ENCODE measurements at places on chromosomes 16 and 17.

DNA sequence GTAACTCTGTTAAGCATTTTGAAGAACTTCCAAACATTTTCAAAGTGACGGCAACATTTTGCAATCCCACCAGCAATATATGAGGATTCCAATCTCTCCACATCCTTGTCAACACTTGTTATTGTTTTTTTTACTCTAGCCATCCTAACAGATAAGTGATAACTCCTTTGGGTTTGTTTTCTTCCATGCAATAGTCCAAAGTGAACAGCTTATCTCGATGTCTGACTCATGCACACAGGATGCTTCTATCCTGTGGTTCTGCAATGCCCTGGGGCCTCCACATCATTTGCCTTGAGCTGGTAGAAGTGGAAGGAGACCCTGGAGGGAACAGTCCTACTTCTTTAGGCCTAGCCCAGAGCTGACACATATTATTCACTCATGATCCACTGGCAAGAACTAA, 13.0 kb downstream of the TLE7 start:
- no peak for DNase-seq

DNA sequence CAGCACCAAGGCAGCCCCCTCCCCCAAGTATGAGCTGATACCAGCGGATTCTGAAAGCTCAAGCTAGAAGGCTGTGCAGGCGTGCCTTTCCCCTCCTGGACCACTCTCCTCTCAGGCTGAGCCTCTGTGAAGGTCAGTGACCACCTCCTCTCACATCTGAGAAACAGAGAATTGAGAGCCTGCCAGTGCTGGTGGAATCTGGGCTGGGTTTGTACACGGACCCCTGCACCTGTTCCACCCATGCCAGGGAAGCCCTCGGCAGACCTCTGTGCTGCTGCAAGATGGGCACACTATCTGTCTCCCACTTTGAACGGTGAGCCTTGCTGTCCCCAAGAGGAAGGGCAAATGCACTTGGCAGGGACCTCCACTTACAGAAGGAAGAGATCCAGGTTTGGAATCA, 54.7 kb upstream of the SDK2 start:
- no peak for DNase-seq

GRCh38 chr17:80956321-80957190, 35.1 kb upstream of the CHMP6 start:
- DNase-seq = no peak

DNA sequence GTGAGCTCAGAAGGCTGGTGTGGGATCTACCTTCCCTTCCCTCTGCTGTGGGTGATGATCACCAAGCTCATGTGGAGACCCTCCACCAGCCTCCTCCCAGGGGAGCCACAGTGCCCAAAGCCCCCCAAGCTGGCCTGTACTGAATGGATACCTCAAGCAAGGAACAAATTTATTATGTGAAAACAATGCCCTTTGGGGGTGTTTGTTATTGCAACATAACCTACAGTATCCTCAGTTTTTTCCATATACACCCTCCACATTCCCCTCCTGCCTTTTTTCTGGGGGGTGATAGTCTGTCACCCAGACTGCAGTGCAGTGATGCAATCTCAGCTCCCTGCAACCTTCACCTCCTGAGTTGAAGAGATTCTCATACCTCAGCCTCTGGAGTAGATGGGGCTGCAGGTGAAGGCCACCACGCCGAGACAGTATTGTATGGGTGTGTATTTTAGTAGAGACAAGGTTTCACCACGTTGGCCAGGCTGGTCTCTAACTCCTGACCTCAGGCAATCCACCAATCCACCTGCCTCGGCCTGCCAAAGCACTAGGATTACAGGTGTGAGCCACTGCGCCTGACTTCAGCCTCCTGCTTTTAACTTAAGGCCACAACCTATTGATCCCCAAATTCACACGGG, 215.9 kb downstream of the CPPED1 start:
- DNase-seq = no peak

GRCh38 chr16:35733971-35734702, 2274.7 kb downstream of the TP53TG3F start:
- no peak for DNase-seq

DNA sequence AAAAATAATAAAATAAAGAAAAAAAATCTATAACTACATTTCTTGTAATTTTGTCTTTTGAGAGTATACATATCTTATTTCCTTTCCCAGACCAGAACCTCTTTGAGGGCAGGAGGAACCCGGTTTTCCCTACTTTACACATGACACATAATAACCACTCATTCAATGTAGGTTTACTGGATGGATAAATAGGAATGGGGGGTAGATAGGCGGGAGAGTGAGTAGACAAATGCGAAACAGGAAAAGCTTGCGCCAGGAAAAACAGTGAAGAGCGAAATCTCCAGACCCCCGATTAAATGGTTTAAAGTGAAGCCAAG, 515 bp upstream of the GOSR2 start:
- DNase-seq = no peak

DNA sequence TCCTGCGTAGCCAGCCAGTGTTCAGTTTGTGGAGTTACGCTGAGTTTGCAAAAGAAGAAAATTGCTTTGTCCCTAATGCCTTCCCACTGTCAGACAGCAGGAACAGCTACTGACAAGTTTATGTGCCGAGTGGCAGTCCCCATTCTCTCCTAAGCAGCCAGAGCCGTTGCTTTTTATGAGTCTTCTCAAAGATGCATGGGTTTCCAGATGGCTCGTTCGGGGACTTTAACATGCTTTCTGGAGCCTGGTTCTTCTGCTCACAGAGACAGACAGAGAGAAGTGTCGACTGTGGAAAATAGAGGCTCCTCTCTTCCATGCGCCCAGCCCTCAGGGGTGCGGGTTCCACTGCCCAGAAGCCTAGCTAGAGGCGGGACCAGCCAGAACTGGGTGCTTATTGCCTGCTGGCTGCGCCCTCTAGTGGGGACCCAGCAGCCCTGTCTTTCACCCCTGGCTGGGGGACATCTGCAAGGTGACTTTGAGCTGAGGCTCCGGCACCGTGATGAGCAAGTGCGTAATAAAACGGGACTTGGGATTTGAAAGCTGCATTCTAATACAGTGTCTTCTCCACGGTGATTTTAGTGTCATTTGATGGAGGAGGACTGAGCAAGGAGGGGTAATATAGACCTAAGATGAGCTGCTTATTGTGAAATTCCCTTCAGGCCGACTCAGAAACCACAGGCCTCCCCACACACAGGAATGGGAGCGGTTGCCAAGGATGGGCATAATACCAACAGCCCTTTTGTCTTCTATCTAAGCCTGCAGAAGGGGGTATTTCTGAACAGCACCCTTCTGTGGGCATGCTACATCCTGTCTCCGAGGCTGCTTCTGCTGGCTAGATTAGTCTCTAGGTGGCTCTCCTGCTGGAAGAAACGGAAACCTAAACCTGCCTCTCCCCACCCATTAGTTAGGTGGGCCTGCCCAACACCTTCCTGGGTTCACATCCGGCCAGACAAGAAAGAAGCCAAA, 73.1 kb downstream of the CCDC182 start:
- no peak for DNase-seq

DNA sequence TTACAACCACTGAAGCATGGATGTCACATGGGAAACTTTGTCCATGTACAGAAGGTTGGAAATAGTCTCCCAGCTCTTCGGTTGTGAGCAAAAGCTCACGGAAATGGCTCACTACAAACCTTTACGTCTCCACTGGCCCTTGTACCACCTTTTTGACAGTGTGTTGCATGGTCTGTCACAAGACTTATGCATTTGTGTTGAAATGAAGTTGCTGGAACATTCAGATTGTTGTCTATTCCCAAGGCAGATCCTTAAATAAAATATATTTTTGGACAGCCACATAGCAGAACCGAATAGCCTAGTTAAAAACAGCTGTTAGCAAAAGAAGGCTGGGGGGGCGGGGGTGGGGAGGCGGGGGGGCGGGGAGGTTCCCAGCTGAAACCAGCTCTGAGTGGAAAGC, 39.2 kb downstream of the KNOP1 start:
- DNase-seq = no peak

GRCh38 chr17:17484451-17484899, 7.7 kb downstream of the MED9 start:
- no peak for DNase-seq

DNA sequence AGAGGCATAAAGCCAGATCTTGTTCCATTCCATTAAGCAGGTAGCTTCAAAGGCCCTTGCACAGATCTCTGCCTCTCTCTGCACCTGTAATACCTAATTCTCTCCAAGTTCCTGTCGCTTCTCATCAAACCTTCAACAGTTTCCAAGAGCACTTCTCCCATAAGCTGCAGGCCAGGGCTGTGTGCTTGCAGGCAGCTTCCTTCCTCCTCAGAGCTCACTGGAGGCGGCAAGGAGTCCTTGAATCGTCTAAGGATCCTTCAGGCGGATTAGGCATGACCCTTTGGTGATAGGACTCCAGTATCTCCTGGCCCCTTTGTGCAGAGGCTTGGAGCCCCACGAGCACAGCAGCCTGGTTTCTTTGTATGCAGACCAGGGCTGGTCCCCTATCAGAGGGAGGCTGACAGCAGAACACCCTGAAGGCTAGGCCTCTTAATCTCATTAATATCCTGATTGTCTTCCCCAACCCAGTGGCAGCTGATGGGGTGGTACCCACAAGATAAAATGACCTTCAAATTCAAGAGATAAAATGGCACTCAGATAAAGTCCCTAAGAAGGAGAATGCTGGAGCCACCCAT, 19.8 kb downstream of the HNF1B start:
- no peak for DNase-seq

GRCh38 chr16:86044241-86044671, 145.3 kb downstream of the IRF8 start:
- no peak for DNase-seq

GRCh38 chr16:75485230-75486013, 9.8 kb downstream of the CHST6 start:
- DNase-seq = no peak

DNA sequence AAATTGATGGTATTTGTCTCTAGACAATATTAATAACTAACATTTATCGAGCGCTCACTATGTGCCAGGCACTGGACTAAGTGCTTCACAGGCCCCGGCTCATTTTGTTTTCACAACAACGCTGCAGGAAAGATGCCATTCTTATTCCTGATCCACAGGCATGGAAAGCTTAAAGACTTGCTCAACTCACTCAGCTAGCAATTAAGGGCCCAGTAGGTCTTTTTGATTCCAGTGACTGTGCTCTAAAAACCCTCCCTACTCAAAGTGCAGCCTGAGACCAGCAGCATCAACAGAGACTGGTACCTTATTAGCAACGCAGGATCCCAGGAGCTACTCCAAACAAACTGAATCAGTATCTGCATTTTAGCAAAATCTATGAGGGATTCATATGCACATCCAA, 35.3 kb downstream of the CUEDC1 start:
- DNase-seq = no peak

DNA sequence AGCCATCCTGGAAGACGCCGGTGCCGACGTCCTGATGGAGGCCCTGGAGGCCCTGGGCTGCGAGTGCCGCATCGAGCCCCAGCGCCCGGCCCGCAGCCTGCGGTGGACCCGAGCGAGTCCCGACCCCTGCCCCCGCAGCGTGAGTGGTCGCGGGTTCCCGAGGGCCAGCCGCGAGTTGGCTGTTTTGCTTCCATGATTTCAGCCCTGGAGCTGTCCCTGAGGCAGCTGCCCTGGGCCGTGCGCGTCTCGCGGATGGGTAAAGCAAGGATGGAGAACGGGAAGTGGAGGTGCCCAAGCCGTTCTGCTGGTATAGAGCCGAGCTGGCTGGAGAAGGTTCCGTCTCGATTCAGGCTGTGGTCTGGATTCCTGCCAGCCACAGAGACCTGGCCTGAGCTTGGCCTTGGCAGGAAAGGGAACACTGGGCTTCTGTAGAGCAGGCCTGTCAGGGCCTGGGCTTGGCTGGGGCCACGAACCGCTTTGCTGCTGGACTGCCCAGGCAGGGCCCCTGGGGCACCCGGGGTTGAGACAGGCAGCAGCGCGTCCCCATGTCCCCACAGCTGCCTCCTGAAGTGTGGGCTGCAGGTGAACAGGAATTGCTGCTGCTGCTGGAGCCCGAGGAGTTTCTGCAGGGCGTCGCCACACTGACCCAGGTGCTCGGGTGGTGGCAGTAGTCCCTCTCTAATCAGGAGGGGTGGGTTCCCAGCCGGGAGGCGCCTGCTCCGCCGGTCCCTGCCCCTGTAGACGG, 941 bp upstream of the MRPS34 start:
- DNase-seq = no peak

GRCh38 chr16:26169473-26169872, 477.7 kb downstream of the HS3ST4 start:
- no peak for DNase-seq

DNA sequence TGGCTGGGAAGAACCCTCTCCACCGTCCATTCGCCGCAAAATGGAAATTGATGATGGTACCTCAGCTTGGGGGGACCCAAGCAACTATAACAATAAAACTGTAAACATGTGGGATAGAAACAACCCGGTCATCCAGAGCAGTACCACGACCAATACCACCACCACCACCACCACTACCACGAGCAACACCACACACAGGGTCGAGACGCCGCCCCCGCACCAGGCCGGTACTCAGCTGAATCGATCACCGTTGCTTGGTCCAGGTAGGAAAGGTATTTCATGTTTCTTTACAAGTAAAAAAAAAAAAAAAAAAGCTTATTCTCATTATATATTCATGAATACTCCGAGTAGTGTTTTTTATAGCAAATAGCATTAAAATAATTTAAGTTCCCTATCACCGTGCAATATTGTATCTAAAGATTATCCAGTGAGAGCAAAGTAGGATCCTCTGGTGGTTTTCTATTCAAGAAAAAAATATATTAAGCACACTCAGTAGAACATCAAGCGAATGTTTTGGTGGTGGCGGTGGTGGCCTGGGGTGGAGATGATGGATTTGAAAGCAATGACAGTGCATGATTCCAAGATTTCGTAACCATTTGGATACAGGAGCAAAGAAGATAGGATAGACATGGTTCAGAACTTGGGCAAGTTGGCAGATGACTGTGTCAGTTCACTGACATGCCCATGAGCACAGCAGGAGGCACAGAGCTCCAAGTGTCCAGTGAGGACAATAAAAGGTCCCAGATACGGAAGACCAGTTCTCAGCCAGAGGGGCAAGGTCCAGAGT, 77.2 kb downstream of the TMC6 start:
- DNase-seq = no peak

DNA sequence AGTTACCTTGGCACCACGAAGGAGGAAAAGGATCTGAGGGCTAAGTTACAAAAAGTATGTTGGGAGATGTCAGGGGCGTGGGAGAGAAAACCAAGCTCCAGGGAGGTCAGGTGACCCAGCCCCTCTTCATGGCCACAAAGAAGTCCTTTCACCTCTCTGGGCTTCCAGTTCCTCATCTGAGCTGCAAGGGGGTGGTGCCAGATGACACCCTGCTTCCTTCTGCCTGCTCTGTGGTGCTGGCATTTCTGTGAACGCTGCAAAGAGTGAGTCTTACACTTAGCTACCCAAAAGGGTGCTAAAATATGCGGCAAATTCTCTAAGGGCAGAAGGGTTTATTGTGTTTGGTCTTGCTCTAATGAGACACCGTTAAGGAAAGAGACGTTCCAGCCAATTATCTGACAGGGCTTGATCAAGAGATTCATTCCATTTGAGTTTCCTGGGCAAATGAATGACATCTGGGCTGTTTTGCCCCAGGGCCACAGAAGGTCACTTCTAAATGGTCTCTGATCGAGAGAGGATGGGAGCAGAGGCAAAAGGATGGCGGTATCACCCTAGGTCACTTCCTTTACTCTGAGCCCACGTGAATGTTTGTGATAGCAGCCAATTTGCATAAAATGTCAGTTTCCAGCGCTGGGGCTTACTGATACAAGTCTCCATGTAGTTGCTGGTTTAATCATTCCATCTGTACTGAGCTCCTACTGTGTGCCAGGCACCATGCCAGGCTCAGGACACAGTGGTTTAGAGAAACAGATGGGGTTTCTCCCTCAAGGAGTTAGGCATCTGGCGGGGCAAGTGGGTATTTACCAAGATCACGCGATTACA, 210.2 kb downstream of the KATNIP start:
- no peak for DNase-seq

GRCh38 chr17:14270508-14270907, 30.4 kb upstream of the HS3ST3B1 start:
- DNase-seq = no peak

GRCh38 chr16:19166500-19166899, 1.5 kb upstream of the SYT17 start:
- DNase-seq = no peak
